A549 treated with DMSO at 1 μM for 4 hours (cell line): ENCODE measurements at places on chromosomes 5 and 9. TPM values are rescaled to one million over a fixed set of nuclear protein-coding genes. Genes with fewer than 3 reads are reported as not detected.

Gene CEP72
- 8.8 to 11.1 TPM (median 10.9 TPM) in 5 replicates for total RNA-seq

Gene SURF2
- 41.1 to 54.3 TPM (median 46.6 TPM) in 5 replicates for total RNA-seq

Gene GDNF
- not detected in 5 replicates for total RNA-seq

Gene F12
- total RNA-seq, result 13.8 to 24.7 TPM (median 20.7 TPM) in 5 replicates

Gene LCN9
- not detected in 5 replicates for total RNA-seq

Gene FREM1
- total RNA-seq, result not detected in 5 replicates

Gene STC2
- 55.5 to 104 TPM (median 60.0 TPM) in 5 replicates for total RNA-seq

Gene ZFAND5
- 136 to 180 TPM (median 163 TPM) in 5 replicates for total RNA-seq

Gene RNF183
- total RNA-seq, result 0.20 TPM in 1 of 5 replicates, not detected in the others

Gene ARL10
- total RNA-seq, result 0.31 to 1.1 TPM (median 0.76 TPM) in 5 replicates

Gene PKD2L2
- 0.06 to 0.08 TPM in 2 of 5 replicates, not detected in the others for total RNA-seq

Gene TJP2
- 4.7 to 6.0 TPM (median 5.0 TPM) in 5 replicates for total RNA-seq

Gene FAM153A
- total RNA-seq, result not detected in 5 replicates

Gene LHFPL2
- 51.3 to 64.9 TPM (median 60.9 TPM) in 5 replicates for total RNA-seq

Gene GRXCR2
- total RNA-seq, result not detected in 5 replicates

Gene HMMR
- 19.3 to 32.3 TPM (median 31.3 TPM) in 5 replicates for total RNA-seq

Gene ANKRD20A1
- total RNA-seq, result 0.67 to 1.2 TPM (median 1.0 TPM) in 5 replicates

Gene UBE2D2
- 118 to 176 TPM (median 164 TPM) in 5 replicates for total RNA-seq

Gene KIF4B
- total RNA-seq, result 0.03 to 0.05 TPM (median 0.04 TPM) in 3 of 5 replicates, not detected in the others

Gene CARTPT
- total RNA-seq, result not detected in 5 replicates

Gene LCP2
- not detected in 5 replicates for total RNA-seq
